Cardiac muscle cell (in vitro differentiated cells and primary cell): ENCODE measurements at places on chromosomes 13 and 19. TPM values are rescaled to one million over a fixed set of nuclear protein-coding genes. Genes with fewer than 3 reads are reported as not detected.

Gene PSG6
- polyA plus RNA-seq, result not detected in 2 replicates

Gene NUP58
- polyA plus RNA-seq, result 28.1 and 36.5 TPM in 2 replicates

Gene SYT5
- not detected in 2 replicates for polyA plus RNA-seq

Gene ARGLU1
- 146 and 176 TPM in 2 replicates for polyA plus RNA-seq

DNA sequence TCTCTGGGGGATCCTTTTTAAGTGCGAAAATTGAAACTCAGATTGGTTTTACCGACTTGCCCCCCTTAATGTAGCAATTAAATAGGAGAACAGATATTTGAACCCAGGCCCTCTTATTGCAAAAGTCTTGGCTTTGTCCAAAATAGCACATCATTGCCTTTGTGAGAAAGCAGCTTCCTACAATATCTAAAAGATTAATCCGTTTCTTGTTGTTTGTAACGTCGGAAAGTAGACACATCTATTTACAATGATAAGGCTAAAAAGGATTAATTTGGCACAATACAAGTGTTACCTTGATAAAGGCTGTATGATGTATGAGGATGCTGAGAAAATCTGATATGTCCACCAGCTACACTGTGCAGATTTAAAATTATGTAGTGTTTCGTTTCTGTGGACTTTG, 108.7 kb upstream of the SLC10A2 start:
- DNase-seq, result no peak

- no peak for DNase-seq
These were observed 92.6 kb upstream of the FAM216B start for GRCh38 chr13:42688821-42689220.

DNA sequence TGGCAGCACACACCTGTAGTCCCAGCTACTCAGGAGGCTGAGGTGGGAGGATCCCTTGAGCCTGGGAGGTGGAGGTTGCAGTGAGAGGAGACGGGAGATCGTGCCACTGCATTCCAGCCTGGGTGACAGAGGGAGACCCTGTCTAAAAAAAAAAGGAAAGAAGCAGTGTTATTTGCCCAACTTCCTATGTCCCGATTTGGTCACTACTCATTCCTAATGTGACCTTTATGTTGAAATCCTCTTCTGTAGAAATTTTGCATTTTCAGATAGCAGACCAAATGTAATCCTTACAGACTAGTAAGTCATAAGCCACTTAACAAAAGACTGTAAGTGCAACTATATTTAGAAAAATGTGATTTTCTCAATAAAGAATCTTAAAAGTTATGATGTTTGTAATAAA, 18.2 kb upstream of the STK24 start:
- DNase-seq, result no peak

- DNase-seq, result no peak
These were observed 1220.5 kb downstream of the PCDH17 start for GRCh38 chr13:58852076-58852475.

- peak; percentile 85 for DNase-seq
These were observed 2.5 kb downstream of the ICAM5 start for GRCh38 chr19:10292206-10292788.

GRCh38 chr13:26372747-26373146, 118.8 kb downstream of the CDK8 start:
- DNase-seq, result no peak

GRCh38 chr13:23956106-23956505, 58.8 kb upstream of the C1QTNF9B start:
- no peak for DNase-seq
